Epithelial cell of prostate (primary cell): ENCODE measurements at places on chromosomes 12 and 14.

DNA sequence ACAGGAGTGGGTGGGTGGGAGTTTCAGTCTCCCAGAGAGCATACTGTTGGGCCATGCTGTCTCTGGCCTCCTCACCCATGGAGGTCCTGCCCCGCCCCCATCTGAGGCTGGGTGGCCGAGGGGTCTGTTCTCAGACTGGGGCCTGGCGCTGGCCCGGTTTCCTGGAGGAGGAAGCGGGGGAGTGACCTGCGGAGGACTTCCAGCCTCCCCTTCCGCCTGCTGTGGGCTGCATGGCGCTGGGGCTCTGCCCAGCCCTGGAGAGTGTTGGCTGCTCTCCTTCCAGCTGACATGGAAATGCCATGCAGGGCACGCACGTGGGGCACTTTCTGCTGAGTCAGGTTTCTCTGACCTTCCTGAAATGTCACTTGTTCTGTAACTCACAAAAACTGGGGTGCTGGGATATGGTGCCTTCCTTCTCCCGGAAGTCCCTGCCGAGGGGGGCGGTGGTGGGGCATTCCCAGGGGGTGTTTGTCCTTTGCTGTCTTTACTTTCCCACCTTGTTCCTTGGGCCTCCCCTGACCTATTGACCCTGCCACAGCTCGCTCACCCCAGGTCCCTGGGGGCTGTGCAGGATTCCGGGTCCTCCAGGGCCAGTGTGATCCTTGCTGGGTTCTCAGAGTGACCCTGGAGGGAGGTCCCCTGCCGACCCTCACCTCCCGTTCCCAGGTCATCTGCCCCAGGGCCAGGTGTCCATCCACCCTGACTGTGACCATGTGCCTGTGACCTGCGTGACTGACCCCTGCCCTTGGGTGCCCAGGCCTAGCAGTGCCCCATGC, 23.6 kb downstream of the PACS2 start:
- DNase-seq: no peak

DNA sequence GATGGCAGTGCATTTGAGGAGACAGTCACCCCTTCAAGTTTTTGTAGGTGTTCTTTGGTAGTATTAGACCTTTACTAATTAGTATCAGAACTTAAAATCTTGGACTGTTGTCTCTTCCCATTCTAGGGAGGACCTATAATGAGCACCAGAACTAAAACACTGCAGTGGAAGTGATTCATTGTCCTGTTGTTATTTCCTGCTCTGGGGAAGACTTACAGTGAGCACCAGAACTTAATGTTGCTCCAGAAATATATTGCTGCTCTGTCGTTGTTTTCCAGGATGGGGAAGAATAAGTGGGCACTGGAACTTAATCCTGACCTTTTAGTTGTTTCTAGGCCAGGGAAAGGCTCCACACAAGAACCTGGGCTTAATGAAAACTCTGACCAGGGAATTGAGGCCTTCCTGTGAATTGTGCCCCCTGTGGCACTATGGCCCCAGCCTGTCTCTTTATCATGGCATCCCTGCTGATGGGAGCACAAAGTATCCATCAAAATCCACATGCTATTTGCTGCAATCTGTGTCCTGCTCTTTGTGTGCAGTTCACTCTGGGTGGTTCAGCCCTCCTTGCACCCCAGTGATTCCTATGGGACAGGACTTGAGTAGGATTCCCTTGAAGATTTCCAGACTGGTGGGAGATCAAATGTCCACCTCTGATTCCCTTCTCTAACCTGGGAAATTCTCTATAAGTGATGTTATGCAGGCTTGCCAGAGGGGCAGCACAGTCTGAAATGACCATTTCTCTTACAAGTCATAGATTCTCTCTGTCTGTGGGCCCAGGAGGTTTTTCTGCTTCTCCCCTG, 175.8 kb downstream of the PAWR start:
- no peak for DNase-seq

GRCh38 chr12:44021471-44021971, 185.6 kb downstream of the TMEM117 start:
- DNase-seq: no peak

DNA sequence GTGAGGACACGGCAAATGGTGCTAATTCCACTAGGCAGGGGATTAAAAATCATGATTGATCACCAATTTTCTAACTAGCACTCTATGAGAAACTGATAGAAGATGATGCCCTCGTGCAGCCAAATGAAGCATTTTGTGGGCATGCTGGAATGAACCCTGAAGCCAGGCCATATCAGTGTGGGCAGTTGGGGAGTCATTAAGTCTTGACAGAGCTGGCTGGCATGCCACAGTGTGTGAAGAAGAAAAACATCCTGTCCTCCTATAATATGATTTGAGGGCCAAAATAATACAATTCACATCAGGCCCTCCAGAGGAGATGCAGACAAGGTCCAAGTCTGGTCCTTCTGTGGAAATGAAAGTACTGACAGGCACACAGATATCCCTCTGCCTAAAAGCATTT, 107.1 kb downstream of the TMTC1 start:
- no peak for DNase-seq
